CD4-positive, alpha-beta memory T cell (primary cell): ENCODE measurements at places on chromosomes 1 and 21.

GRCh38 chr1:65021795-65022194, 55.4 kb upstream of the JAK1 start:
- no peak for DNase-seq

DNA sequence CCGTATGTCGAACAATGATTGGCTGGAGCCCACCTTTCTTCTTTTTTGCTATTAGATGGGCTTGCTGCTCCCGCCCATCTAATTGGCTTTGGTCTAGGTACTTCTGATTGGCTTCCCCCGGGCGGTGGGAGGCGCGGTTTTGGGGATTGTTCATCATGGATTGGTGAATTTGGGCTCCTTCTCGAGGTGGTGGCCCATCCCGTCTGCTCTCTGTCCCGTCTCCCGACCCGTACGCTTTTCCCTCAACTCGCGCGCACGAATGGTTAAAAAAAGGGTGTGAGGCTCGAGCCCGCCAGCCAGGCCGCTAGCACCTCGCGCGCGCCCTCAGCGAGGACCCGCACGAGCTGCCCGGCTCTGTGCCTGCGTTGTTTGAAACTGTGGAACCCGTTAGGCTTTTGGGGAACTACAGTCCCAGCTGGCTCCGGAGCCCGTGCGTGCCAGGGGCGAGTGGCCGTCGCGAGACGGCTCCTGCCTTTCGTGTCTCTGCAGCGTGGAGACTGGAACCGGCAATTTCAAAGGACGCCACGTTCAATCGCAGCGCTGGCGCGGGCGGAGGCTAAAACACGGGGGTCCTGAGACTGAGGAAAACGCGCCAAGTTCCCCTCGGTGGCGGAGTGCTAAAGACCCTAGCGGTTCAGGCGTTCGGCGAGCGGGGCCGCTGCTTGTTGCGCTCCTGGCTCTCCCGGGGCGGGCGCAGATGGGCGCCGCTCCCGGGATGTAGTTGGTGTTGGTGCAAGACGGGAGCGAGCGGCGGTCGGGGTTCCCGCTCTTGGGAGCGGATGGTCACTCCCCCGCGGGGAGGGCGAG, at the start of gene USP1:
TSS of gene USP1 (plus strand) at position 584 of the 807 bp plus-strand sequence. CDS start 2,819 bp downstream, outside the sequence.
- peak; percentile 98 for DNase-seq

- DNase-seq, result no peak
Observed at GRCh38 chr1:162283657-162284056, 93.0 kb downstream of the SPATA46 start.

- peak; percentile 8 for DNase-seq
Observed at GRCh38 chr1:77282866-77283539, 1.2 kb downstream of the AK5 start.

GRCh38 chr1:26225033-26225831, 8.8 kb upstream of the CEP85 start:
- DNase-seq, result peak; percentile 19

GRCh38 chr1:9613625-9614299, 25.1 kb downstream of the TMEM201 start:
- DNase-seq, result no peak

GRCh38 chr1:109796484-109797302, 33.0 kb upstream of the EPS8L3 start:
- DNase-seq, result no peak

DNA sequence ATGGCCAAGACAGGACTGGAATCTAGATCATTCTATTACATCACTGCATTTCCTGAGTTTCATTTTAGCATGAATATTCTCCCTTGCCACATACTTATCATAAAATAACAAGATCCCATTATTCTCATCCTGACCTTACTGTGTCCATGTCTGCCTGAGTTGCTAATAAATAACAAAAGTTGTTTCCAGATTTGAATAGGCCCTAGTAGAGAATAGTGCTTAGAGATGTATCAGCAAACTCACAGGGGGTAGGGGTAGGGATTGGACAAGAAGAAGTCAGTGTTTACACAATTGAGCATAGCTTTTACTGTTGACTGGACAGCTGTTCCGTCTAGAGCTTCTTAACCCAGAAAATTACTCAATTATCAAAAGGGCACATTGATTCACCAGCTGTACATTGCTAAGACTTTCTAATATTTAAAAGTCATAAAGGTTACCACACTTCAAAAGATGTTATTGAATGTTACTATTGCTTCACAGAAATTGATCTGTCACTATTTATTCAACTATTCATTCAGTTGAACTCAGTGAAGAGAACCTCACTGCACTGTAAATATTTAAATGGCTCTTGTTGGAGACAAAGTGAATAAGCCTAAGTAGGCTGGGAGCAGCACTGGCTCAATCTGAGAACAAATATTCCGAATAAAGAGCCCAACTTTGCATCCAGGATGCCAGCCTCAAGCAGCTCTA, 121.9 kb downstream of the NRIP1 start:
- DNase-seq, result no peak

- DNase-seq, result no peak
Observed at GRCh38 chr1:117611894-117612483, 6.1 kb downstream of the TENT5C start.

GRCh38 chr1:101914473-101915242, 82.1 kb downstream of the OLFM3 start:
- DNase-seq, result no peak

GRCh38 chr1:6028042-6028850, 17.4 kb upstream of the KCNAB2 start:
- DNase-seq, result peak; percentile 79

- no peak for DNase-seq
Observed at GRCh38 chr1:209029737-209030136, 553.8 kb upstream of the CAMK1G start.

DNA sequence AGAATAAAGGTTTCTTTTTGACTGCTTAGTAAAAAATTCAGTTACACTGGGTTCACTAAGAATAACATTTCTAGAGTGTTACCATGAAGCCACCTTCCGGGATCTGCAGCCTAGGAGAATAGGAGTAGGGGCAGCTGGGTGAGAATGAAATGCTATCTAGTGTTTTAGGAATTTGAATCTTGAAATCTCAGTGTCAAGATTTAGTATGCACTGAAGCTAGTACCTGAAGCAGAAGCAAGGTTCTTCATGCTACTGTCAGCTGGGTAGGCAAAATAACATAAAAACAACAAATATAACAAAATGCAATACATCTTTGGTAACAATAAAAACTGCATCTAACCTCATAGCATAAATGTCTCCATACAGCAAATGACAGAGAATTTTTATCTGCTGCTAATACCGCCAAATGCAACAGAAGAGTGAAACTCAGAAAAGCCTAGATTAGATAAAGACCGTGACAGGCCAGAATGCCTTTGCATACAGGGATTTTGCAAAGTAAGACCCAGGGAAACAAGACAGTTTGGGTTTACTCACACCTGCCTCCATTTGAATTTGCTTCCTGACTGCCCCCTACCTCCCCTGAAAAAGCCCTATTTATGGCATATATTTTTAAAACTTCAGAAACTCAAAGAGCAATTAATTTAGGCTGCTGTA, 58.2 kb downstream of the GADD45A start:
- DNase-seq, result no peak

- no peak for DNase-seq
Observed at GRCh38 chr1:2540816-2541492, 10.9 kb upstream of the HES5 start.

DNA sequence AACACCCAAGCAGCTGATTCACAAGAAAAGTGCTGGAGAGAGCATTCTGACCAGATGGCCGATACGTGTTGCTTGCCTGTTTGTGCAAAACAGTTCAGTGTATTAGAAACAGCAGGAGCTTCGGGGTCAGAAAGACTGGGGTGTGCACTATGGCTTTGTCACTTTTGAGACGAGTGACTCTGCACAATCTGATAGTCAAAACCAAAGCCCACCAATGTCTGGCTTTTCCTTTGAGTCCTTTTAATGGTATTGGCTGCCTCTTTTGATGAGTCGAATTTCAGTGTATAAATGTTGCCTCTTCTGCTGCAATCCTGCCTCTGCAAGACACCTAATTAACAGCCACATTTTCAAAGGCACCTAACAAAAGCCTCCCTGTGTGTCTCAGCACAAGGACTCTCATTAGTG, 444.6 kb downstream of the AJAP1 start:
- no peak for DNase-seq

GRCh38 chr21:34883491-34884271, 165.4 kb downstream of the RUNX1 start:
- DNase-seq, result no peak

GRCh38 chr21:36893581-36893980, 72.9 kb downstream of the HLCS start:
- DNase-seq, result no peak

DNA sequence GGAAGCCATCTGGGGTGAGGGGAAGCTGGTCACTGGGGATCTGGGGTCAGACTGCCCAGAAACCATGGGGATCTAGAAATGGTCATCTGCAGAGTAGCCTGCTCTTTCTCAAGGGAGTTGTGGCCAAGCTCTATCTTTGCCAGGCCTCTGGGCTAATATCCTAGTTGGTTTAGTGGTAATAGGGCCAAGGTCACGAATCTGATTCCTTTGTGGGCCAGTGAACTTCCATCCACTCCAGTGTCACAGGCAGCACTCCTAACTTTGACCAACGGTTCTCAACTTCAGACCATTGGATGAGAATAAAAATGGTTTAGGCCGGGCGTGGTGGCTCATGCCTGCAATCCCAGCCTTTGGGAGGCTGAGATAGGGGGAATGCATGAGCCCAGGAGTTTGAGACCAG, 28.1 kb upstream of the PPP2R5A start:
- no peak for DNase-seq

GRCh38 chr1:24826510-24826909, 81.3 kb downstream of the CLIC4 start:
- DNase-seq, result no peak

- no peak for DNase-seq
Observed at GRCh38 chr1:6586404-6586816, 6.6 kb downstream of the ZBTB48 start.

GRCh38 chr1:201916649-201917249, 28.1 kb downstream of the SHISA4 start:
- DNase-seq, result no peak

GRCh38 chr21:43771199-43771675, 4.9 kb downstream of the CSTB start:
- peak; percentile 33 for DNase-seq

- no peak for DNase-seq
Observed at GRCh38 chr1:110554871-110555801, 36.2 kb upstream of the KCNA10 start.

DNA sequence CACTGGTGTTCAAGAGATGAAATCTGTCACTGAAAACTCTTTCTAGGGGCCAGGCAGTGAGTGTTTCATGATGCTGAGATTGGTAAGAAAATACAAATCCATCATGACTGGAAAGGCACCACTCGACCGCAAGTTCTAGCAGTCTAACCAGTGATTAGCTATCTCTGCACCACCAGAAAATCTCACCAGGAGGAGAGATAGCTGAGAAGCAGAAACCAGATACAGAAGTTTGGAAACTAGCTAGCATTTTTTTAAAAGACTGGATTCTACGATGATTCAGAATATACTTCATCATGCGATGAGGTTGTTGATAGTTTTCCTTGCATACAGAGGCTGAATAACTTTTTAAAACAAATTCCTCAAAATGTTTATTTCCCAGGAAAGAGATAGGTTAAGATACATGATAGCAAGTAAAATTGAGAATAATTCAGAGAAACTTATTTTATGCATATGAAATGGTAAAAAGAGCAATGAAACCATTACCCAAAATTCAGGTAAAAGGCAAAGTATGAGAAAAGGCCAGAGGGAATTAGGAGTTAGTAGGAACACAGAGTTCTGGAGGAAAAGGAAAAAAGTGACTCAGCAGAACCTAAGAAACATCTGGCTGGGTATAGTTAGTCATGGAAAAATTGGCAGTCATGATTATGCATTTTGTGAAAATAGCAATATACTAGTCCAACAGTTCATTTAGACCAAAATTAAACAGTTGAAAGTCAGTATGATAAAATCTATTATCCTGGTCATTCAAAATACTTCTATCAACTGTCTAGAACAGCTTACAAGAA, 3.3 kb upstream of the F3 start:
- DNase-seq, result no peak

- DNase-seq, result no peak
Observed at GRCh38 chr1:155195201-155196102, 12.2 kb downstream of the THBS3 start.

DNA sequence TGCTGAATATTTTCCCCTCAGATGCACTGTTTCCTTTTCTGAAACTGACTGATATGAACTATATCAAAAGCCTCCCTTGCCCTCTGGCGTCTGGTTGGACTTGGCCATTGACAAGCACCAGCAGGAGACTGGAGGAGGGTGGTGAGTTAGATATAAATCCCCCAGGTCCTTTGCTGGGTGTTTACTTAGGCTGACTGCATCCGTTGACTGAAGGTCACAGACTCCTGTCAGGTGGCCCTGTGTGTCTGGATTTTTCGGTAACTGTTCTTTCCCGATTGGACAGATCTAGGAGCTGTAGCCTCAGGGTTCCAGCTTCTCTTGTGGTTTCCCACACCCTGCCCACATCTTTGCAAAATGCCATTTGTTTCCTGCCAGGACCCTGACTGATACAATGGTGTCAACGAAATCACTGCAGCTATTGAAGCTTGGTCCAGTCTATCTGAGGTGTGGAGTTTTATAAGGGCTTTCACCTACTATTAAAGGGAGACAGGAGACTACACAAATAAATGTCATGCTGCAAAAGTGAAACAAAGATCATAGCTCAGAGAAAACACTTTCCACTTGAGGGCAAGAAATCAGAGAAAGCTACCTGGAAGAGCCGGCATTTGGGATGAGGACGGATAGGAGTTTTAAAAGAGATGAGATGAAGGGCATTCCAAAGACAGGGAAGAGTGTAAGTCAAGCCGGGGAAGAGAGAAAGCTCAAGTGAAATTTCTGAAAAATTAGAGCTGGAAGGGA, 1.5 kb upstream of the MAGI3 start:
- DNase-seq, result no peak

DNA sequence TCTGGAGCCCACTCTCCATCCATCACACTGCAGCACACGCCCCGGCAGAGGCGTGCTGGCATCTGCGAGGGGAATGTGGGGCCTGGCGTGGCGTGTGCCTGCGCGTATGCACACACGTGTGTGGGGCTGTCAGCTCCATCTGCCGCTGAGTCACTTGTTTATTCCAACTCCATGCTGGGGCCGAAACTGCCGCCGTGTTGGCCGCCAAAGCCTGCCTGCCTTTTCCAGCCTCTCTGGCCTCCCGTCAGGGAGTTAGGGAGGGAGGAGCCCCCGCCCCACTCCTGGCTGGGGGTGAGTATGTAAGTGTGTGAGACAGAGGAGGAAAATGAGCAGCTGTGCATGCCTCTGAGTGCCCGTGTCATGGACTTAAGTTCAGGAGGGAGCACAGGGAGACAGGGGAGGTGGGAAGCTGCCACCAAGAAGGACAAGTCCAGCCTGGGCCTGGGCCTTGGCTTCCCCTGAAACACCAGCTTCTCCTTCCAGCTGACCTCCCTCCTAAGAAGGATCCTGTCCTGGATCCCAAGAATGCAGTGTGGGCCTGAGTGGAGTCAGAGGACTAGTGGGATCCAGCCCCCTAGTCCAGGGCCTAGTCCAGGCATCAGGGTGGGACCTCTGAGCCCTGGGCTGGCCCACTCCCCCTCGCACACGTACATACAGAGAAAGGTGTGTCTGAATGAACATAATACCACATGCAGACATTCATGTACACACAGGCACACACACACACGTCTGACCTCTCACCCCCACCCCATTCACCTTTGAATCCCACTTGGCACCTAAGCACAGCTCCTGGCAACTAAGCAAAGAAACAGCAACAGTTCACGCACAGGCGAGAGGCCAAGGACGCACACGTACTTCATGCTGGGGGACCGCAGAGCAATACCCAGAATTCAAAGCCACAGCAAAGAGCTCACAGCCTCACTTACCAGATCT, 24.7 kb downstream of the MEF2D start:
- DNase-seq, result no peak
